GM13976 (cell line): ENCODE measurements at places on chromosomes 7 and 10.

GRCh38 chr10:97590082-97590747 is 694 bp downstream of the C10orf62 start:
- no peak for DNase-seq

- no peak for DNase-seq
Observed at GRCh38 chr7:151039850-151040548, 8.3 kb upstream of the ASIC3 start.

- DNase-seq: no peak
Observed at GRCh38 chr10:43176271-43176670, 38.0 kb downstream of the CSGALNACT2 start.

GRCh38 chr10:76106611-76107010 is 675.2 kb downstream of the LRMDA start:
- DNase-seq: no peak

GRCh38 chr10:132590752-132591121 is 53.1 kb downstream of the INPP5A start:
- DNase-seq: no peak

DNA sequence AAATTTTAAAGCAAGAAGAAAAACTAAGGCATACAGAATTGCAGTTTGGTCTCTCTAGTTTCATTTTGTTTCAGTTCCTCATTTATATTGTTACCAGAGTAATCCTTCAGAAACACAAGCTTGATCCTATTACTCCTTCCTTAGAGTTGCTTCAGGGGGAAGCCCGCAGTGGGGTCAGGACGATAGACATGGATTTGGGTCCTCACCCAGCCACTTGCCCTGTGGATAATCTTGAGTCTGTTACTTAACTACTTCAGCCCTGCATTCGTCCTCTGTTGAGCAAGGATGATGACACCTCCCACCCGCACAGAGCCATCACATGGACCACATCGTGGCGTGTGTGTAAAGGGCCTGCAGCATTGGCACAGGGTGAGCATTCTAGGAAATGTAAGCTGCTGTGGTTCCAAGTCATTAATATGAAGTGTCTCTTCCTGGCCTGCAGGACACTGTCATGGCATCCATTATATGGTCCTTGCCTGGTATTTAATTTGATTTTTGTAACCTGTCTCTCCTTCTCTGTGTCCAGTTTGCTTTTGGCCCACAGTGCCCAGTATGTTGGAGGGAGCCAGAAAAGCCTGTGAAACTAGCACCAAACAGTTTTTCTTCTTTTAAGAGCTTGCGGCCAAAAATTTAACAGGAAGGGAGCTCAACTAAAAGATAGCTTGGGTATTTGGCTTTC is 111.2 kb downstream of the EEPD1 start:
- DNase-seq: peak; percentile 24

GRCh38 chr7:24958399-24958798 is 21.6 kb downstream of the OSBPL3 start:
- no peak for DNase-seq

- no peak for DNase-seq
Observed at GRCh38 chr7:28409716-28410627, 2.3 kb upstream of the CREB5 start.

- DNase-seq: peak; percentile 87
Observed at GRCh38 chr10:119306514-119306951, 99.2 kb downstream of the GRK5 start.
